GM23338 (cell line): ENCODE measurements at places on chromosomes 13 and 19.

- H3K36me3 ChIP-seq: no peaks in the 10 kb centered on the region
- peaks cover 7% of the 10 kb centered on the region; the same call in 1 of the 2 replicates for H3K4me1 ChIP-seq
- no peak for DNase-seq
Measured at GRCh38 chr13:21181671-21182070, 5.2 kb downstream of the MRPL57 start.

DNA sequence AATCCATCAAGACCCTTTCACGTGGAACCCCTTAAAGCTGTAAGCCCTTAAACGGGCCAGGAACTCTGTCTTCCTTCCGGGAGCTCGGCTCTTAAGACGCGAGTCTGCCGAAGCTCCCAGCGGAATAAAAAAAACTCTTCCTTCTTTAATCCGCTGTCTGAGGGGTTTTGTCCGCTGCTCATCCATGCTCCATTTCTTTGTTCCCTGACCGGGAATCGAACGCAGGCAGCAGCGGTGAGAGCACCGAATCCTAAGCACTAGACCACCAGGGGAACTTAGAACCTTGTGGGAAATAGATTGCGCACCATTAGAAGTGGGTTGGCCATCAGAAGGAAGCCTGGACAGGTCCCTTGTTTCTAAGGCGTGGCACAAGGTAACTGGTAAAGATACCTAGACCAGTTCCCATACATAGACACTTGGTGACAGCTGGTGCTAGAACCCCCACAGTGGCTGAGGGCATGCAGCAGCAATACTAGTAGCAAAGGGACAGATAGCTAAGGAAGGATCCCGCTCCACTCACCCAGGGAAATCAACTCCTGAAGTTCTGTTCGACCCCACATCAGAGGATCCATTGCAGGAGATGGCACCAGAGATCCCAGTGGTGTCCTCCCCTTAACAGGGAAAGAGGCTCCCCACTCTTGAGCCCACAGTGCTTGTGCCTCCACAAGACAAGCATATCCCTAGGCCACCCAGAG is 1.5 kb upstream of the RGCC start:
- H3K4me1 ChIP-seq: no peaks in the 10 kb centered on the region
- peaks cover 69% of the 10 kb centered on the region for H3K27me3 ChIP-seq
- peak; percentile 14 for DNase-seq
- H3K27ac ChIP-seq: no peak overlapping the region
- no peaks in the 10 kb centered on the region for H3K36me3 ChIP-seq

- H3K36me3 ChIP-seq: no peaks in the 10 kb centered on the region; the same call in 1 of the 2 replicates
- H3K4me3 ChIP-seq: peak overlapping the region; percentile 99
- DNase-seq: peak; percentile 58
- H3K27me3 ChIP-seq: no peaks in the 10 kb centered on the region
Measured at GRCh38 chr19:2426611-2427428, 566 bp downstream of the TIMM13 start.

- H3K27me3 ChIP-seq: no peaks in the 10 kb centered on the region
- H3K4me1 ChIP-seq: peaks cover 5% of the 10 kb centered on the region; the same call in 1 of the 2 replicates
- H3K27ac ChIP-seq: no peak overlapping the region
- no peaks in the 10 kb centered on the region for H3K36me3 ChIP-seq
- H3K4me3 ChIP-seq: no peak overlapping the region
- DNase-seq: no peak
Measured at GRCh38 chr19:6068711-6069110, 41.6 kb downstream of the RFX2 start.

DNA sequence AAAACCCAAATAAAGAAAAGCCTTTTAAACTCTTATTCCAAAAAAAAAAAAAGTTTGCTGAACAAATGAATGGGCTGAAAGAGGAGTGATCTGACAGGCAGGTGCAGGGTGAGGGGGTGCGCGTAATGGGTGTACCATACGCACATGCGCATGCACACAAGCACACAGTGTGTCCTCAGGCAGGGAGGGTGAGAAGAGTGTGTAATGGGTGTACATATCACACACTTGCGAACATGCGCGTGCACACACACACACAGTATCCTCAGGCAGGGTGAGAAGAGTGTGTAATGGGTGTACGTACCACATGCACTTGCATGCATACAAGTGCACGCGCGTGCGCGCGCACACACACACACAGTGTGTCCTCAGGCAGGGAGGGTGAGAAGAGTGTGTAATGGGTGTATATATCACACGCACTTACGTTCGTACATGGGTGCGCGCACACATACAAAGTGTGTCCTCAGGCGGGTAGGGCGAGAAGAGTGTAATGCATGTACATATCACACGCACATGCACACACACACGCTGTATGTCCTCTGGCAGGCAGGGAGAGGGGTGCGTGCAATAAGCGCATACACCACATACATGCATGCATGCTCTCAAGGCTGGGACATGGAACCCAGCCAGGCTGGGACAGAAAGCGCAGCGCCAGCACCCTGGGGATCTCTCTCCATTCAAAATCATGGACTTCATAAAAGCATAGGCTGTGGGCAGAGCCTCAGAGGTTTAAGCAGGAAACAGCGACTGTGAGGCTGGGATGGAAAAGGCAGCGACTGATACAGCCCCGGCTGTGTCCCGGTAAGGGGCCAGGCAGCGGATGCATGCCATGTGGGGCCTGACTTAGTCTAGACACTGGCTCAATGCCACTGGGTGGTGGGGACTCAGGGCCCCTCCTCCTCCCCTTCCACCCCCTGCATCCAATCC is 70.4 kb downstream of the CEBPG start:
- H3K4me1 ChIP-seq: no peaks in the 10 kb centered on the region
- no peaks in the 10 kb centered on the region for H3K36me3 ChIP-seq
- H3K27me3 ChIP-seq: no peaks in the 10 kb centered on the region
- no peak overlapping the region for H3K4me3 ChIP-seq
- no peak overlapping the region for H3K27ac ChIP-seq
- no peak for DNase-seq
